ENCODE measurements at places on chromosomes 7 and 10.

GRCh38 chr7:130942211-130942964 lies 208.4 kb upstream of the KLF14 start:
- DNase-seq = no peak

DNA sequence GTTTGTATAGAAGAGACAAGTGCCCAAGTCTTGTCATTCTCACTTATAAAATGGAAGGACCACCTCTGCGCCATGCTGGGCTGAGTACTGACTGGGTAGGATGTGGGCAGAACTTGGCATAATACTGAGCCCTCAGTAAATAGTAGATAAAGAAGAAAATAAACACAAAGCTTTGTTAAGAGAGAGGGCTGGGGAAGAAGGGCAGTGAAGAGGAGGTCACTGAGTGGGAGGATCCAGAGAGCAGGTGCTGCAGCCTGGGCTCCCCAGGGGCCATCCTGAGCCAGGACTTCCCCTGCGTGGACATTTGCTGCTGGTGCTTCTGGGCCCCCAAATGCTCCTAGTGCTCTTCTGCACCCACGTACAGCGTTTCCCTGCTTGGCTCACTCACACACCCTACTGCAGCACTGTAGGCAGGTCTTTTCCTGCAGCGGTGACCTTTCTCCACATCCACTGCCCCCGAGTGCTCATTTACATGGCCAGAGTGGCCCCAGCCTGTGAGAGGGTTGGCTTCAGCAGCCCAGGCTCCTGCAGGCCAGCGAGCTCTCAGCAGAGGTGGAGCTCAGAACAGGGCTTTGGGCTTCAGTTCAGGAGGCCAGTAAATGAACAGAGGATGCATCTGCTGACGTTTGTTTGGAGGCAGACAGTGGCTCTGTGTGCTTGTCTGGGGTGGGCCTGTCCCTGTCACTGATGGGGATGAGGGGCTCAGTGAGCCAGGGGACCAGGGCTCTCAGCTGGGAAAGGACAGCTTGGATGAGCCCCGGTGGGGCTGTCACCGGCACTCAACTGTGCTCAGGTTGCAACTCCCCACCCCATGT lies 164.6 kb downstream of the ADARB2 start:
- DNase-seq = no peak

GRCh38 chr7:113076703-113077102 lies 9.9 kb downstream of the GPR85 start:
- DNase-seq = no peak

DNA sequence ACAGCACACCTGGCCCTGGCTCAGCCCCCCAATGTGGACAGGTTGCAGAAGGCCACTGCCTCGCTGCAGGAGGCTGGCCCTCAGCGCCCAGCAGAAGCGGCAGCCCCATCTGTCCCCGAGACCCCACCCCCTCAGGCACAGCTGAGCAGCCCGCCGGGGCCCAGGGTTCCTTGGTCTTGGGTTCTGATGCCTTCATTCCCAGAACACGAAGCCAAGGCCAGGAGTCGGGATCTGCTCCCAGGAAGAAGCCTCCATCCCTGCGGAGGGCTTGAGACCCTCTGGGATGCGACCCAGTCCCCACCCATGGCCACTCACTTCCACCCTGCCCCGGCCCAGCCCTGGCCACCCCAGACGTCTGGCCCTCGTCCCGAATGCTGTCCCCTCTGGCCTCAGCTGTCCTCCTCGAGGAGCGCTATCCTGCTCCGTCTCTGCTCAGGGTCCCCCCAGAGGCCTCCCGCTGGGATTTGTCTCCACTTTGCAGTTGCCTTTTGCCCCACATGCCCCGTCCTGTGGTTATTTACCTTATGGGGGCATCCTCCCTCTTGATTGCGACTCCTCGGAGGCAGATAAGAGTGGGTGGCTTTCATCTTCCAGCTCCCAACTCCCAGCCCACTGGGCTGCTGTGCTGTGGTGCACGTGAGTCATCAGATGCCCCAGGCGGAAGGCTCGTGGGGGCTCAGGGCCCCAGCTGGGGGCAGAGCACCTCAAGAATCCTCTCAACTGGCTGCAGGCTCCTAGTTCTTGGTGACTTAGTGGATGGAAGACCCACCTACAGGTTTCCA lies 97.5 kb downstream of the MKI67 start:
- DNase-seq = no peak

GRCh38 chr7:289756-290553 lies at the start of gene FOXL3:
TSS of gene FOXL3 (plus strand) at chr7:290170. CDS start at chr7:290170, 0 bp downstream.
- no peak for DNase-seq

- DNase-seq = no peak
These were observed 103.1 kb downstream of the CALCR start for GRCh38 chr7:93471456-93471855.

DNA sequence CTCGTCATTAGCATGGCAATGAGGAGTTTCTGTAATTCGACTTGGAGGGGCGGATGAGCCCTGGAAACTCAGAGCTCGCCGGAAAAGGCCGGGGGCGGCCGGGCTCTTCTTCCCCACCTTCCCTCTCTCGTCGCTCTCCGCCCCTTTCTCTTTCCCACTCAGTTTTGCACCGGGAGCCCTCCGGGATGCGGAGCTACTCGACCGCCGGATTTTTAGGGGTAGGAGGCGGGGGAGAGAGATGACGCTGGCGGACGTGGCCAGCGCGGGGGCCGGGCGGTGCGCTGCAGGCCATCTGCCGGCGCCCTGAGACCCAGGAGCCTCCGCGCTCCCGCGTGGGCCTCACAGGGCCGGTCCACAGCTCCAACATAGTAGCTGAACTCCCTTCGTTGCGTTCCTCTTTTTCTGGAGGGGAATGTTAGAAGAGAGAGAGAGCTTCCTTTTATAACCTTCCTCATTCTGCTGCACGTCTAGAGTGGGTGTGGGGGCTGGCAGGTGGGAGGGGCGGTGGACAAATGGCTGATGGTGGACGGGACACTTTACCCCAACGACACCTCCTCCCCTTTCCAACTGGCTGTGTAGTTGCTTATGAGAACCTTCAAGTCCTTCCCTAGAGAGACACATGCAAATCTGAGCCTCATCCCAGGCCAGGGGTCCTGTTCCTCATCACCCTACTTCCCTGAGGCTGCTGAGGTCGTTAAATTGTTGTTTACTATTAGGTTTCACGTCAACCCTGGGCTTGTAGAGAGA lies 1.1 kb upstream of the HOXA1 start:
- no peak for DNase-seq

DNA sequence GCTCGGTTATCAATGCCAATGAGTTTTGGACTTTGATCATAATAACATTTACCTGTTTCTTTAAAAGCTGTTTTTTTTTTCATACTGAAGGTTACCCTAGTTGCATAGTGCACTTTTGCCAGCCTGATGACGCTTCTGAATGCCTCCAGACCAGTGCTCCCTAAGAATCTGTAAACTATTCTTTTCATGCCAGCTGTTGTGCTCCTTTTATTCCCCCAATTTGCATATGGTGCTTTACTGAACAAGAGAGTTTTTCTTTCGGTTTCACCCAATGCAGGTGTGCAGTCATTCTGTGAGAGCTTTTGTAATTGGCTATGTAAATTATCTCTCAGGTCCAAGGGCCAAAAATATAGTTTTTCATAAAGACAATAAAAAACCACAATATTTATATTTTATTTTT lies 48.1 kb upstream of the GLCCI1 start:
- DNase-seq = no peak

- DNase-seq = no peak
These were observed 2.0 kb downstream of the C10orf105 start for GRCh38 chr10:71717551-71717951.

GRCh38 chr10:77398558-77398957 lies 239.1 kb downstream of the KCNMA1 start:
- DNase-seq = no peak

- no peak for DNase-seq
These were observed 58.8 kb upstream of the ADRA2A start for GRCh38 chr10:111018021-111018420.

DNA sequence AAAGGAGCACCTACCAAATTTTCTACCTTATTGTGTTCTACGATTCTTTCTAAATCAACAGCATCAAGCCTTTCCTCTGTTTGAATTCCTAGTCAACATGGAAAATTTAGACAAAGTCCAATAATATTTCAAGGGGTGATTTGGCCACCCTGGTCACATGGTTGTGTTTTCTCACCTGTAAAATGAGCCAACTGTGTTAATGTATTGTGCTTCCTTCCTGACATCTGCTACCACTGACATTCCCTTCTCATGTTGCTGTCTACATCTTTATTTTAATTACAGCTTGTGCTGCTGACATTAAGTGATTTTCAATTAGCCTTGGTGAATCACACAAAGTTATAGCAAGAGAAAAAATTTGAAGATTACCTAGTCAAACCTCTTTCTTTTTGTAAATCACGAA lies 83.0 kb upstream of the NPSR1 start:
- DNase-seq = no peak

DNA sequence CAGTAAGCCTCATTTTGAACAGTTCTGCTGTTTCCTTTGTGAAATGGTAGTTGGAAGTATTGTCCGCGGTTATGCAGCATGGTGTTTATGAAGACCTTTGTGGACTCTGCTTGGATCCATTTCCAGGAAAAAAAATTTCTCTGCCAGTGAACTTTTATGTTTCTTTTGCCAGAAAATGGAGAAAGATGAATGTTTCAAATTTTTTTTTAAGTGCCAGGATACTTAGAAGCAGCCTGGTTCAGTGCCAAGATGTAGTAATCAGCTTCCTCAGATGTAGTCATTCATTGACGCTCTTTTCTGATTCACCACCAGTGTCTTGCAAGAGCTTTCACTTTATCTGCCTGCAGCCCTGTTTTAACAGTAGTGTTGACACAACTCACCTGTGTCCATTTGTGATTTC lies 258.2 kb downstream of the SDK1 start:
- DNase-seq = peak; percentile 12

DNA sequence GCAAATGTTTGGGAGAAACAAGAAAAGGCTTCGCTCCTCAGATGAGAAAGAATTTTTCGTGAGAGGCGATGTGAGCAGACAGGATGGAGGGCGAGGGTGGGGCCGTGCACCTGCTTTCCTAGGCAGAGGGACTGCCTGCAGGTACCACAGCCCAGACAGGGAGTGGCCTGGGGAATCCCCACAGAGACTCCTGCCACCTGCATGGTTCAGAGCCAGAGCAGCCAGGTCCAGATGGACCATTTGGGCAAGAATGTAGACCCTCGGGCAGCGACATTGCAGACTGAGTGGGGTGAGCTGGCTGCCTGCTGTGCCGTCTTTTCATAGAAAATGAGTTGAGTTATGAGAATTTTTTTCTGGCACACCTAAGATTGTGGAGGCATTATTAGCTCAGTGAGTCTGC lies 216.8 kb downstream of the SNX10 start:
- DNase-seq = no peak

- peak; percentile 93 for DNase-seq
These were observed 29.7 kb downstream of the OAT start for GRCh38 chr10:124388823-124389612.

GRCh38 chr7:23383225-23383624 lies 84.1 kb downstream of the MALSU1 start:
- no peak for DNase-seq

GRCh38 chr7:103764901-103765300 lies 224.6 kb downstream of the RELN start:
- DNase-seq = no peak

GRCh38 chr7:86884152-86884551 lies 175.3 kb downstream of the ELAPOR2 start:
- DNase-seq = no peak

DNA sequence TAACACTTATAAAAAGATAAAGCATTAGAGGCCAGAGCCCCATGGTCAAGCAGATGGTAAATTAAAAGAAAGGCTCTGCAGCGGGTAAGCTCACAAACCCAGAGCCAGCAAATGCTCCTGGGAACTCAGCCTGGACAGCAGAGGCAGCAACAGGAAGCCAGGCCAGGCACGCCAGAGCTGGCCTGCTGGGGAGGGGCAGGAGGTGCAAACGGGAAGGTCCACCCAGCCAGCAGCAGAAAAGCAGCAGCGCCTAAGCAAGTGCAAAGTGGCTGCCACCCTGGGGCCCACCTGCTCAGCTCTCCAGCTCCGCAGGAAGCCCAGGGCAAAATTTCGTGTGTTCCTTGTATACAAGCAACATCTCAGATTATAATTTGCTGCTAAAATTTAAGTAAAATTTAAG lies 82.7 kb upstream of the GPR22 start:
- DNase-seq = peak; percentile 36

GRCh38 chr10:75654171-75654771 lies 222.8 kb downstream of the LRMDA start:
- DNase-seq = no peak

- DNase-seq = no peak
These were observed 780.6 kb downstream of the INHBA start for GRCh38 chr7:40922316-40922670.

GRCh38 chr10:101829561-101830315 lies 11.5 kb upstream of the OGA start:
- DNase-seq = no peak

GRCh38 chr10:8588135-8588534 lies 533.6 kb downstream of the GATA3 start:
- no peak for DNase-seq

DNA sequence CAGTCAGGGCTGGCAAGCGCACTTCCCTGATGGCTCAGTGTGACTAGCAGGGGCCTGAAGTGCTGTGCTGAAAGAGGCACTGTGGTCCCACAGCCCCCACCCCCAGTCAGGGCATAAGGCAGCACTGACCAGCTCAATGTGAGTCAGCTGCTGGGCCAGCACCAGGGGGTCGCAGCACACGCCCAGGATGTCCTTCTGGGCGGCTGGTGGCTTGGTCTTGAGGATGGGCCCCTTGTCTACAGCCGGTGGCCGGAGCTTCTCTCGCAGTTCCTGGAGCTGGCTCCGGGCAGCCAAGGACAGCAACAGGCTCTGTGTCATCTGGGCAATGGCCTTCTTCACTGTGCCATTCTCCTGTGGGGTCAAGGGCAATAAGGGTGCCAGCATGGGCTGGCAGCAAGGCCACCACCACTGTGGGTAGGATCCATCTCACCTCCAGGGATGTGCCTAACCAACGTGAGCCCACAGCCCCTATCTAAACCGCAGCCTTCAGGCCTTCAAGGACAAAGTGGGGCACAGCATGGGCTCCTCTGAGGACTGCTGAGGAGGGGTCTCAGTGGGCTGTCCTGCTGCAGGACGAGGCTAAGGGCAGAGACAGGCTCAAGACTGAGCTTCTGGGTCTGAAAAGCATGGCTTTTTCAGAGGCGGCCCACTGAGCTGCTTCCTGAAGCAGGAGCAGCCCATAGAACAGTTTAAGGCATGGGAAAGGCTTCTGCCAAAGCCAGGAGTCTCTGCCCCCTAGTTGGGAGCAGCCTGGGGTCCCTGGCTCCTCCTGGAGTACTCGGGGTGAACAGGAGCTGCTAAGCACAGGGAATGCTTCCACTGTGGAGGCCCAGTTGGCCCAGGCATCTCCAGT lies 62.5 kb downstream of the CSGALNACT2 start:
- DNase-seq = no peak

GRCh38 chr10:110336111-110336721 lies 31.5 kb upstream of the SMNDC1 start:
- no peak for DNase-seq

DNA sequence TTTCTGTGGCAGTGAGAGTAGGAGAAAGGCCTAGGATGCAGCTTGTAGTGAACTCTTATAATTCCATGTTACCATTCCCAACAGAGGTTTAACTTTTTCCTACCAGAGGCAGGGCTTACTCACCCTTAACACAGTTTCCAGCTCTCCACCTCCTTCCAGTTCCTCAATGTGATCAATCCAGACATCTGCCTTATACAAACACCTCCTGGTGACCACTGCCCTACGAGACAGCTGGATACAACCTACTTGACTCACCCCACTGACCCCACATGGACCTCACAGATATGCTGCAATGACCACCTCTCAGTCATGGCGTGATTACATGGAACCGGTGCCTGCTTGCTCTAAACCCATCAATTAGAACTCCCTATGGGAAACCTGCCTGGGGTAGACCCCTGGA lies 326.5 kb downstream of the TNS3 start:
- DNase-seq = no peak
